ENCODE measurements at places on chromosomes 5 and 9. TPM values are rescaled to one million over a fixed set of nuclear protein-coding genes. Genes with fewer than 3 reads are reported as not detected.

DNA sequence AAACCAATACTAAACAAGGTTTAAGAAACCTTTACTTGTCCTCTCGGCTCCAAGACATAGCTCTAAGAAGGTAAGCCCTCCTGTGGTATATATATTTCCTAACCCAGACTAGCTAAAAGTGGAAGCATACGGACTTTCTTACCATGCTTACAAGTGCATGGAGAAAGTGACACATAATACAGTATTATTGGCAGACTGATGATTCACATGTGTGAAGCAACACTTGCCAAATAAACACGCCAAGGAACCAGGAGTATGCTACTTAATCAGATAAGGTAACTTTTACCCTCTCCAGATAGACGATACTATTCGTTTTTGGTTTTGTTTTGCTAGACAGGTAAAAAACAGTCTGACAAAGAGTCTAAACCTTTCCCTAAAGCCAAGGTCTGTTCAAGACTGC lies 264.1 kb downstream of the MLLT3 start:
- peak overlapping the region; percentile 71 for H3K27ac ChIP-seq
- H3K4me3 ChIP-seq = peak overlapping the region; percentile 15
- peaks cover 81% of the 10 kb centered on the region for H3K4me1 ChIP-seq
- peaks cover 52% of the 10 kb centered on the region for H3K36me3 ChIP-seq
- H3K27me3 ChIP-seq = no peaks in the 10 kb centered on the region
- DNase-seq = no peak

Gene TAF1L
- 0.04 TPM for total RNA-seq

GRCh38 chr5:944992-945685 lies 52.5 kb downstream of the TRIP13 start:
- H3K36me3 ChIP-seq = no peaks in the 10 kb centered on the region
- H3K27ac ChIP-seq = no peak overlapping the region
- H3K4me3 ChIP-seq = no peak overlapping the region
- peaks cover 76% of the 10 kb centered on the region for H3K27me3 ChIP-seq
- no peak for DNase-seq

DNA sequence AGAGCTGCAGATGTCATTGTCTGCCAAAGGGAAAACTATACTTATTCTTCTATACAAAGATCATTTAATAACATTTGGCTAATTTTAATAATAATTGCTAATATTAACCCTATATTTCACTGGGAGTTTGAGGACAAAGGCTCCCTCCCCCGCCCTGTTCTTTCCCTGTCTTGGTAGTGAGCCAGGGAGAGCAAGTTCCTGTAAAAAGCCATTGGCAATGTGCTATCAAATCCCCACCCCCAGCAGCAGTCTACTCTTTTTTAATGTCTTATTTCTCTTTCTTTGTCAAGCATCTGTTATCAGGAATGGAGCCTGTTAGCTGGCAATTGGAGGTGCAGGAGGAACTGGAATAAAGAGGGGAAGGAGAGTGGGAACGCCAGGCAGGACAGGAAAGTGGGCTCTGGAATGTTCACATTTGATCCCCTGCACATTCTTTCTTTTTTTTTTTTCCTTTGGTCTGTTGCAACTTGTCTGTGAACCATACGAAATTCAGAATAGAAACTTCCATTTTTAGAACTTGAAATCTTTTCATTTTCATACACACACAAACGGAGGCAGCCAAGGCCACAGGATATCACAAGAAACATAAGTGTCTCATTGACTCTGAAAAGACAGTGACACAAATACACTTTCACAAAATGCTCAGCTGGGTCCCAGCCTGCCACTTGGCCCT lies 664.8 kb upstream of the ZNF608 start:
- H3K36me3 ChIP-seq = no peaks in the 10 kb centered on the region
- H3K27me3 ChIP-seq = no peaks in the 10 kb centered on the region
- no peak overlapping the region for H3K4me3 ChIP-seq
- H3K27ac ChIP-seq = no peak overlapping the region

- H3K27me3 ChIP-seq = no peaks in the 10 kb centered on the region
- H3K27ac ChIP-seq = peak overlapping the region; percentile 96
- H3K36me3 ChIP-seq = peaks cover 30% of the 10 kb centered on the region
- H3K4me1 ChIP-seq = peaks cover 91% of the 10 kb centered on the region
- peak; percentile 47 for DNase-seq
Measured at GRCh38 chr5:119287547-119288111, 68.2 kb upstream of the TNFAIP8 start.

Gene LHX6
- total RNA-seq = 0.16 TPM

GRCh38 chr5:109373932-109374331 lies 35.8 kb downstream of the PJA2 start:
- no peak overlapping the region for H3K4me3 ChIP-seq
- peaks cover 37% of the 10 kb centered on the region for H3K36me3 ChIP-seq
- H3K27me3 ChIP-seq = no peaks in the 10 kb centered on the region
- no peak for DNase-seq
- H3K4me1 ChIP-seq = peaks cover 36% of the 10 kb centered on the region

Gene CCDC183
- 0.43 TPM for total RNA-seq

DNA sequence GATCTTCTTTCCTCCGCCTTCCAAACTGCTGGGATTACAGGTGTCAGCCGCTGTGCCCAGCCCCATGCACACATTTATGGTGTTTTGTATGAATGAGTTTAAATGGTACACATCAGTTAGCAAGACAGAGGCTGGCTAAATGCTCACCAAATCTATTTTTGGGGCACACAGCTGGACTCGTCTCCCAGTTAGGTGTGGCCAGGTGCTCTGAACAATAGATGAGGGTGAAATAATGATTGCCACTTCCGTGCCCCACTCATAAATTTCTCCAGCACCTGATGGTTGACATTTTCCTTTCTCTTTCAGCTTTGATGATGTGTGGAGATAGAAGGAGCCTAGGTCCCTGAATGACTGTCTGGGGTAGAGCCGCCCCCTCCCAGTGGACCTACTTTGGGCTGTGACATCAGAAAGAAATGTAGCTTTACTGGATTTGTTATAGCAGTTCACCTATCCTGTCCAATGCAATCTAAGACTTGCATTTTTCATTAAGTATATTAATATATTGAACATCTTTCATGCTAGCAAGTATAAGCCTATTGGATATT lies 8.6 kb upstream of the RAPGEF1 start:
- H3K27ac ChIP-seq = no peak overlapping the region
- no peaks in the 10 kb centered on the region for H3K27me3 ChIP-seq
- no peaks in the 10 kb centered on the region for H3K36me3 ChIP-seq
- H3K4me3 ChIP-seq = no peak overlapping the region

- no peak overlapping the region for H3K27ac ChIP-seq
- no peaks in the 10 kb centered on the region for H3K27me3 ChIP-seq
- H3K4me1 ChIP-seq = peaks cover 27% of the 10 kb centered on the region
- DNase-seq = no peak
- H3K4me3 ChIP-seq = no peak overlapping the region
- H3K36me3 ChIP-seq = no peaks in the 10 kb centered on the region
Measured at GRCh38 chr5:132059696-132060500, 557 bp upstream of the IL3 start.

DNA sequence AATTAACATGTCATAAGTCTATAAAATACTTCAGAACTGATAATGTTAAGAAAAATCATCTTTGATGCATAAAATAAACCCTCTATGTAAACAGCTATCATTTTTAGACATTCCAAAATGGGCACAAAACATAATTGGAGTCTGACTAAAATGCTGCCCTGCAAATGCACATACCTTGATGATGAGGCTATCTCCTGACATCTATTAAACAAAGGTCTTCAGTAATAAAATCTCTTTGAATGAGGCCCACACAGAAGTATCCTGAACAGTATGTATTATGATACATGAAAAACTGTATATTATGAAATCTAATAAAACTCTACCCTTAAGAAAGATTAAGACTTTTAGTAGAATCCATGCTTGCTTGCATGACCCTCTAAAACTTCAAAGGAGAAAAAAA lies 66.1 kb downstream of the FBXL17 start:
- H3K27me3 ChIP-seq = no peaks in the 10 kb centered on the region
- H3K36me3 ChIP-seq = peaks cover 2% of the 10 kb centered on the region

- peak overlapping the region; percentile 87 for H3K27ac ChIP-seq
- peak; percentile 42 for DNase-seq
- H3K27me3 ChIP-seq = peaks cover 7% of the 10 kb centered on the region
- peaks cover 50% of the 10 kb centered on the region for H3K4me1 ChIP-seq
- peaks cover 4% of the 10 kb centered on the region for H3K36me3 ChIP-seq
Measured at GRCh38 chr9:113350107-113350661, 843 bp downstream of the BSPRY start.

DNA sequence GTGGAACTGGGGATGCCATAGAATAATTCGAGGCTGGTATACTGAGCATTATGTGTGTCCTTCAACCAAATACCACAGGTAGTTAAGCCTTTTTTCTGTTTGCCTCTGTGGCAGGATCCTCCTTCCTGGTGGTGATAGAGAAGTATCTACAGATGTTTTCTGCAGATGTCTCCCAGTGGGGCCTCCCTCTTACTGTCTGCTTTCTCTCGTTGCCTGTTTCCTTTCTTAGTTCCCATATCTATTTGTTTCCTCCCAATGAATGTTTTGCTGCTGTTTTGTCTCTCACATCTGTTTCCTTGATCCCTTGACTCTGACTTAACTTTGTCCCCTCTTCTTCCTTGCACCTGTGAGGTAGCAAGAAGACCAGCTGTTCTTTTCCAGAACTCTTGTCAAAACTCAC lies 130.9 kb upstream of the NUDT12 start:
- no peaks in the 10 kb centered on the region for H3K36me3 ChIP-seq
- no peak overlapping the region for H3K4me3 ChIP-seq
- no peak for DNase-seq
- H3K27me3 ChIP-seq = peaks cover 4% of the 10 kb centered on the region

DNA sequence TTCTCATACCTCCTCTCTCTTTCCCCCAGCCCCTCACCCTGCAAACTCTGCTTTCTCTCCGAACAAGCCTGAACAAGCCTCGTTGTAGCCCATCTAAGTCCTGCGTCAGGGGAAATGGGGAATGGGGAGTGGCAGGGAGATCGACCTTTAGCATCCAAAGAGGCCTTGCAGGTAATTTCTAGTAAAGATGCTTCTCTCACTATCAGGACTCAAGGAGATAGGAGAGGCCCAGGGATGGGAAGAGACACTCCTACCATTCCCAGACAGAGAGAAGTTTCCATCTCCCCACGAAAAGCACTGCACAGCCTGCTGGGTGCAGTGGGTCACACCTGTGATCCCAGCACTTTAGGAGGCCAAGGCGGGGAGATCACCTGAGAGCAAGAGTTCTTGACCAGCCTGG lies 44.4 kb upstream of the CTNNA1 start:
- H3K4me3 ChIP-seq = no peak overlapping the region
- H3K4me1 ChIP-seq = no peaks in the 10 kb centered on the region
- no peak for DNase-seq
- H3K36me3 ChIP-seq = no peaks in the 10 kb centered on the region
- no peak overlapping the region for H3K27ac ChIP-seq

Gene RNF183
- not detected for total RNA-seq

DNA sequence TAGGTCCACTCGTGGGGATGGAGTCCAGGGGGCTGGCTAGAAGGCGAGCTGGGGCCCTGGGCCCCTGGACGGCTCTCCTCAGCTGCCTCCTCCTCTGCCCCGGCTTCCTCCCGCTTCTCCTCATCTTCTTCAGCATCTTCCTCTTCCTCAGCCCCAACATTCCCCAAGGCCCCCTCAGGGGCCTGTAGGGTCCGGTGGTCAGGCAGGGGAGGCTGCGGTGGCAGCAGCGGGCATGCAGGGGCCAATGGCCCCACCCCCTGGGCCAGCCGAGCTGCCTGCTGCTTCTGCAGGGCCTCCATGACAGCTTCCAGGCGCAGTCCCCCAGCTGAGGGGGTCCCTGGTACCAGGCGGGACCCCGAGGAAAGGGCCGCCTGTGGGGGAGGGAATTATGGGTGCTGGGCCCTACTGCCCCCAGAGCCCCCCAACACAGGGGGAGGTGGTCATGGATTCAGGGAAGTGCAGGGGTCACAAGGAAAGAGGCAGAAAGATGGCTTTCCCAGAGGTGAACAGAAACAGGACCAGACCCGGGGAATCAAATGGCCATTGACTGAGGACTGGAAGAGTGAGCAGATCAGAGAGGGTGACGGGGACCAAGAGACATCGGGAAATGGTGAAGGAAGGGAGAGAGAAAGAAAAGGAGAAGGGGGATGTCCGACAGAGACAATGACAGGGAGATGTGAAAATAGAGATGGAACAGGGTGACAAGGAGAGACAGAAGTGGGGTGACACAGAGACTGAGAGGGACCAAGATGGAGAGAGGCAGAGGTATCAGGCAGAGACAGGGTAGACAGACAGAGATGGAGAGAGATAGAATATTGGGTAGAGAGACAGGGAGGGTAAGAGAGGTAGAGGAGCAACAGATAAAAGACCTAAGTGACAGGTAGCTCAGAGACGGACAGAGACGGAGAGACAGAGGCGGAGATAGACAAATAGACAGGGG lies 880 bp downstream of the ARID3C start:
- no peaks in the 10 kb centered on the region for H3K36me3 ChIP-seq
- H3K4me3 ChIP-seq = peak overlapping the region; percentile 67
- H3K27ac ChIP-seq = no peak overlapping the region
- peaks cover 74% of the 10 kb centered on the region for H3K27me3 ChIP-seq

DNA sequence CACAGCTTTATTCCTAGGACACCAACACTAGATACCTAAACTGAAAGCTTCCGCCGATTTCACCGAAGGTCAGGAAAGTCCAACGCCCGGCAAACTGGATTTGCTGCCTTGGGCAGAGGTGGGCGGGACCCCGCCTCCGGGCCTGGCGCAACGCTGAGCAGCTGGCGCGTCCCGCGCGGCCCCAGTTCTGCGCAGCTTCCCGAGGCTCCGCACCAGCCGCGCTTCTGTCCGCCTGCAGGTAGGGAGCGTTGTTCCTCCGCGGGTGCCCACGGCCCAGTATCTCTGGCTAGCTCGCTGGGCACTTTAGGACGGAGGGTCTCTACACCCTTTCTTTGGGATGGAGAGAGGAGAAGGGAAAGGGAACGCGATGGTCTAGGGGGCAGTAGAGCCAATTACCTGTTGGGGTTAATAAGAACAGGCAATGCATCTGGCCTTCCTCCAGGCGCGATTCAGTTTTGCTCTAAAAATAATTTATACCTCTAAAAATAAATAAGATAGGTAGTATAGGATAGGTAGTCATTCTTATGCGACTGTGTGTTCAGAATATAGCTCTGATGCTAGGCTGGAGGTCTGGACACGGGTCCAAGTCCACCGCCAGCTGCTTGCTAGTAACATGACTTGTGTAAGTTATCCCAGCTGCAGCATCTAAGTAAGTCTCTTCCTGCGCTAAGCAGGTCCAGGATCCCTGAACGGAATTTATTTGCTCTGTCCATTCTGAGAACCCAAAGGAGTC lies at the start of gene CD274:
Gene CD274, plus strand, starts transcription at position 184 of the 733 bp plus-strand sequence. CDS start 5,572 bp downstream, outside the sequence.
- peak; percentile 93 for DNase-seq
- H3K27me3 ChIP-seq = no peaks in the 10 kb centered on the region
- peak within 1 kb of the TSS; percentile 96 for H3K4me3 ChIP-seq

Gene GPSM1
- total RNA-seq = 9.1 TPM

Gene SRD5A1
- total RNA-seq = 14.3 TPM
